T-cell (primary cell): ENCODE measurements at places on chromosomes 1 and 21. TPM values are rescaled to one million over a fixed set of nuclear protein-coding genes. Genes with fewer than 3 reads are reported as not detected.

Gene TFF2
- not detected for total RNA-seq

Gene LAX1
- 26.8 TPM for total RNA-seq

Gene AGO3
- 37.5 TPM for total RNA-seq

Gene ANKRD35
- total RNA-seq = not detected

Gene OR2L3
- not detected for total RNA-seq

Gene SLAMF8
- total RNA-seq = 0.53 TPM

Gene FCRL2
- total RNA-seq = 1.2 TPM

Gene TRIM58
- 0.44 TPM for total RNA-seq

Gene WLS
- not detected for total RNA-seq

Gene C1orf167
- total RNA-seq = not detected

Gene CRYBG2
- 7.2 TPM for total RNA-seq

Gene CFAP74
- total RNA-seq = not detected

Gene LCE1B
- not detected for total RNA-seq

Gene AMY1B
- not detected for total RNA-seq

Gene KCNE2
- not detected for total RNA-seq

Gene DDI2
- total RNA-seq = 35.0 TPM

Gene RIPPLY3
- not detected for total RNA-seq

Gene FCRL4
- total RNA-seq = not detected

Gene RNU1-1
- total RNA-seq = 3,994 TPM

Gene DPT
- not detected for total RNA-seq

Gene KCNE1
- 0.20 TPM for total RNA-seq

Gene CYP4A22
- not detected for total RNA-seq
